ENCODE measurements at places on chromosomes 1 and 21. TPM values are rescaled to one million over a fixed set of nuclear protein-coding genes. Genes with fewer than 3 reads are reported as not detected.

Gene TLR5
- total RNA-seq, result 0.51 TPM

- no peak for DNase-seq
Observed at GRCh38 chr1:27719286-27720251, 6.2 kb upstream of the FAM76A start.

- DNase-seq, result no peak
Observed at GRCh38 chr1:239237912-239238311, 148.5 kb upstream of the CHRM3 start.

- DNase-seq, result no peak
Observed at GRCh38 chr1:36835696-36836095, 198.6 kb downstream of the GRIK3 start.

- DNase-seq, result no peak
Observed at GRCh38 chr1:204196068-204196795, at the start of gene KISS1. KISS1 (minus strand) TSS chr1:204196491; CDS start chr1:204192876, 3,615 bp downstream.

Measured in dermis microvascular lymphatic vessel endothelial cell (primary cell).